ENCODE measurements at places on chromosomes 1 and 21. TPM values are rescaled to one million over a fixed set of nuclear protein-coding genes. Genes with fewer than 3 reads are reported as not detected.

DNA sequence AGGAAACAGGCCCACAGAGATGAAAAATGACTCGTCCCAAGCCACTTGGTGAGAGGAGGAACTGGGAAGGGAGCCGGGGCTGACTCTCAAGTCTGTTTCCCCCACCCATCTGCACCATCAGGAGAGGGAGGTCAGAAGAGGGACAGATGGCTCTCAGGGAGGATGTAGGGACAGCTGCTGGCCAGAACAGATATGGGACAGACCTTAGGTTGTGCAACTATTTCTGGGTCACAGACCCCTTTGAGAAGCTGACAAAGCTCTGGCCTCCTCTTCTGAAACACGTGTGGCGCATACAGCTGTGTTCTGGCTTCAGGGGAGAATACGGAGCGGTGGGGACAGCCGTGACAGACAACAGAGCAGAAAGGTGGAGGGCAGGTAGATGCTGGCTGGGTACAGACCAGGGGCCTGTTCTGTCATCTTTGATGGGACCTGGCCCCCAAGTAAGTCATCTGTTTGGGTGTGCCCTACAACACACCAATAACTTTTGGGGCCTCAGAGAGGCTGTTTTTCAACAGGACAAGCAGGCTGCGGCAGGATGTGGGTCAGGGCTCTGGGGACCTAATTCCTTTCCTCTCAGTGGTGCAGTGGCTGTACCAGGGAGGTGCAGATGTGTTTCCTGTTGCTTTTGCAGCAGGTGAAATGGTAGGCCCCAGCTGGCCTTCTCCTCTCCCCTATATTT is 7.3 kb downstream of the SH3BGRL3 start:
- H3K27ac ChIP-seq: peak overlapping the region; percentile 92
- no peak overlapping the region for H3K4me3 ChIP-seq
- DNase-seq: peak; percentile 71
- no peaks in the 10 kb centered on the region for H3K27me3 ChIP-seq

DNA sequence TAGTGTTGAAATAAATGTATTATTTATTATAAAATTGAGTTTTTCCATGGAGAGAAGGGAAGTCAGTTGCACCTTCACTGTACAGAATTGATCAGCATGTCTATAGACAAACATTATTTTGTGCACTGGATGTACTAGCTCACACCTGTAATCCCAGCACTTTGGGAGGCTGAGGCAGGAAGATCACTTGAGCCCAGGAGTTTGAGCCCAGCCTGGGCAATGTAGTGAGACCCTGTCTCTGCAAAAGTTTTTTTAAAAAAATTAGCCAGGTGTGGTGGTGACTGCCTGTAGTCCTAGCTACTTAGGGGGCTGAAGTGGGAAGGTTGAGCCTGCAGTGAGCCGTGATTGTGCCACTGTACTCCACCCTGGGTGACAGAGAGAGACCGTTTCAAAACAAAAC is 87.7 kb downstream of the MAST2 start:
- H3K4me1 ChIP-seq: peaks cover 35% of the 10 kb centered on the region
- H3K4me3 ChIP-seq: no peak overlapping the region
- no peaks in the 10 kb centered on the region for H3K27me3 ChIP-seq
- no peak overlapping the region for H3K27ac ChIP-seq
- no peak for DNase-seq

SGIP1 gene
- total RNA-seq: 7.1 TPM

OR6K3 gene
- total RNA-seq: not detected

HDGF gene
- 281 TPM for total RNA-seq

Data from gastrocnemius medialis (tissue), 4 donors.